ENCODE measurements at places on chromosomes 16 and 17.

DNA sequence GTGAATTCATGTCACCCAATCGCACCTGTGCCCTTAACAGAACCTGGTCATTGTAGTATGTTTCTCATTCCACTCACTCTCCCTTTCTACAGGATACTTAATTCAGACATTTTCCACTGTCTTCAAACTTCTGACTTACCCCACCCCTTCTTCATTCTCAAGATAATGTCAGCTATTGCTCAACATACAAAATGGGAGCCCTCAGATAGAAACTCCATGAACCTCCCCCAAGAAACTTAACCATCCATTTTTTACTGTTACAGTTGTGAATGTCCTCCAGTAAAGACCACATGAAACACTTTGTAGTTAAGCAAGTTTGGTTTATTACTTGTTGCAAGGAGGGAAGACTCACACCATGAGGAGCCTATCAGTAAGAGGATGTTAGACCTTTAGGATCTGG, 22.1 kb upstream of the ARHGAP17 start:
- no peak for DNase-seq

DNA sequence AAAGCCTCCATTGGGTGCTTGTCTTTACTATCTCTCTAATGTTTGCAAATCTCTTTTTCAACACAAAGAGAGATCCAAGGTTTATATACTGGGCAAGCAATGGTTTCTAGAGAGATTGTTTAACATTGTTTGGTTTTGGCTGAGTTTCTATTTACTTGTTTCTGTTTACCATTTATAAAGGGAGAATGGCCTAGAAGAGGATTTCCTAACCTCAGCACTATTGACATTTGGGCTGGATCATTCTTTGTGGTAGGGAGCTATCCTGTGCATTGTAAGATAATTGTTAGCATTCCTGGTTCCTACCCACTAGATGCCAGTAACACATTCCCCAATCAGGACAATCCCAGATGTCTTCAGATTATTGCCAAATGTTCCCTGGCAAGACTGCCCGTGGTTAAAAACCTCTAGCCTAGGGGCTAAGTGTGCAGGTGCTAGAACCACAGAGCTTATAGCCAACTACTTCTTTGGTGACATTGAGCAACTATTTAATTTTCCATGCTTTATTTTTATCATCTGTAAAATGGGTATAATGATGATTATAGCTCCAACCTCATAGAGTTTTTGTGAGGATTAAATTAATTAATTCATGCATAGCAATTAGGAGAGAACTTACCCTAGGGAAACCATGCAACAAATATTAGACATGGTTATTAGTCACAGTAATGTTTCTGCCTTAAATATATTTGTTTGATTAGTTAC, 413.9 kb upstream of the MAF start:
- DNase-seq, result no peak

DNA sequence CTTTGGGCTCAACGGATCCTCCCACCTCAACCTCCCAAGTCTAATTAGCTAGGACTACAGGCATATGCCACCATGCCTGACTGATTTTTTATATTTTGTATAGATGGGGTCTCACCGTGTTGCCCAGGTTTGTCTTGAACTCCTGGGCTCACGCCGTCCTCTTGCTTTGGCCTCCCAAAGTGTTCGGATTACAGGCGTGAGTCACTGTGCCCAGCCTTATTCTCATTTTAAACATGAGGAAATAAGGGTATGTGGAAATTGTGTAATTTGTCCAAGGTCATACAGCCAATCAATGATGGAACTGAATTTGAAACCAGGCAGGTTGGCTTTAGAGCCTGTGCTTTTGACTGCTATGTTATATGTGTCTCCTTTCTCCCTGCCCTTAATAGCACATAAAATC, 27.4 kb upstream of the AQP8 start:
- DNase-seq, result no peak

DNA sequence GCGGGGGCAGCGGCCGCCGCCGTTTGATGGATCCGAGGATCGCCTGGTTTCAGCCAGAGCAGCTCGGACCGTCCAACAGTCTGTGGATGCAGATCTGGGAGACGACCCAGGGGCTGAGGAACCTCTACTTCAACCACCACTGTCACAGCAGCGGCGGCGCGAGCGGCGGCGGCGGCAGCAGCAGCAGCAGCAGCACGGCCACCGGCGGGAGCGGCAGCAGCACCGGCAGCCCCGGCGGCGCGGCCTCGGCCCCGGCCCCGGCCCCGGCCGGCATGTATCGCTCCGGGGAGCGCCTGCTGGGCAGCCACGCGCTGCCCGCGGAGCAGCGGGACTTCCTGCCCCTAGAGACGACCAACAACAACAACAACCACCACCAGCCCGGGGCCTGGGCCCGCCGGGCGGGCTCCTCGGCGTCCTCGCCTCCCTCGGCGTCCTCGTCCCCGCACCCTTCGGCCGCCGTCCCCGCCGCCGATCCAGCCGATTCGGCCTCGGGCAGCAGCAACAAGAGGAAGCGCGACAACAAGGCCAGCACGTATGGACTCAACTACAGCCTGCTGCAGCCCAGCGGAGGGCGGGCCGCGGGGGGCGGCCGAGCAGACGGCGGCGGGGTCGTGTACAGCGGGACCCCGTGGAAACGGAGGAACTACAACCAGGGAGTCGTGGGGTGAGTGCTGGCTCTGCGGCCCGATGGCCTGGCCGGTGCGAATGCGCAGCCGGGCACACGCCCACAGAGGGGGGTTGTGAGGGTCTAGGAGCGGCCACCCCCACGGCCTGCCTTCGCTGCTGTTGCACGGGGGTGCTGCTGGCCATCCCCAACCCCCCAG, 702 bp downstream of the TENT4B start:
- no peak for DNase-seq

DNA sequence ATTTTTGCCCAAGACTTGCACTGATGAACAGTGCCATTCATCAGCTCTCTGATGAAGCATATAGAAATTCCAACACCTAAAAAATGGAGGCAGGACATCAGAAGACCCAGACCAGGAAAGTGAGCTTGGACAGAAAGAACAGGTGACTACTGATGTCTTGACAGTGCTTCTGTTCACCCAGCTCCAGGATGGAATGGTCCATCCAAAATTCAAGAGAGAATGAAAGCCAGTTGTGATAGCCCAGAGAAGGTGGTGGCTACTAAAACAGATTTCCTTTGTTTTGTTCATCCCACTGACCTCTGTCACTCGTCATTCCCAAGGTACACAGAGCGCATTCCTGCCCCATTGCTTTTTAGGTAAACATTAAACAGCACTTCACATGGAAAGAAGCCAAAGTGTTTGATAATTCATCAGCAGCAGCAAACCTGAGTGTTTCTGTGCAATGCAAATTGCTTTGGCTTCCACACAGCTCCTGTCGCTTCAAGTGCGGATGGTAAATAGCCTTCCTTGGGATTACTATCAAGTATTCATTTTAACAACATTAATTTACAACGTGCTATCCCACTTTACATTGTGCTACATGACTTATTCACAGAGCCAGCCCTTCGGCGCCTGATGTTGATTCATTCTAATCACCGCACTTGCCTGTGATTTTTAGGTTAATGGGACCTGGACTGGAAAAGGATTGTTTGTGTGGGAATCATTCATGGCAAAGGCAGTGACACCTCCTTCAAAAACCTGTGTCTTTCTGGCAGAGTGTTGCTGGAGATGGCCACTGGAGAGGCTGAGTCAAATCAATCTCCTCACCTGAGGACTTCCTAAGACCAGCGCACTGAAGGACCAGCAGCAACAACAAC, 65.1 kb upstream of the TOX3 start:
- no peak for DNase-seq
